ENCODE measurements at places on chromosomes 13 and 19. TPM values are rescaled to one million over a fixed set of nuclear protein-coding genes. Genes with fewer than 3 reads are reported as not detected.

The RPL36 gene
- 727 TPM for total RNA-seq

The SIGLEC12 gene
- not detected for total RNA-seq

The MISP3 gene
- total RNA-seq = 3.0 TPM

The CLDN10 gene
- total RNA-seq = 3.0 TPM

The HS6ST3 gene
- total RNA-seq = 2.0 TPM

The PALM gene
- 54.3 TPM for total RNA-seq

The LCP1 gene
- total RNA-seq = 17.0 TPM

The FAM216B gene
- total RNA-seq = not detected

The GAPDHS gene
- not detected for total RNA-seq

The ZNF333 gene
- 21.6 TPM for total RNA-seq

The PLVAP gene
- total RNA-seq = 0.42 TPM

The KLK4 gene
- total RNA-seq = not detected

The KIR3DL1 gene
- not detected for total RNA-seq

The CEACAM4 gene
- total RNA-seq = not detected

The PROZ gene
- not detected for total RNA-seq

The ZNF544 gene
- total RNA-seq = 61.0 TPM

The ZNF266 gene
- total RNA-seq = 35.4 TPM

The DIAPH3 gene
- total RNA-seq = 11.4 TPM

The PRTN3 gene
- total RNA-seq = not detected

The CASP14 gene
- not detected for total RNA-seq

The LAIR1 gene
- total RNA-seq = not detected

The PRRG2 gene
- total RNA-seq = 6.8 TPM

The SRRM5 gene
- 0.79 TPM for total RNA-seq

The ZNF225 gene
- total RNA-seq = 9.1 TPM
